ENCODE measurements at places on chromosomes 11 and 22.

DNA sequence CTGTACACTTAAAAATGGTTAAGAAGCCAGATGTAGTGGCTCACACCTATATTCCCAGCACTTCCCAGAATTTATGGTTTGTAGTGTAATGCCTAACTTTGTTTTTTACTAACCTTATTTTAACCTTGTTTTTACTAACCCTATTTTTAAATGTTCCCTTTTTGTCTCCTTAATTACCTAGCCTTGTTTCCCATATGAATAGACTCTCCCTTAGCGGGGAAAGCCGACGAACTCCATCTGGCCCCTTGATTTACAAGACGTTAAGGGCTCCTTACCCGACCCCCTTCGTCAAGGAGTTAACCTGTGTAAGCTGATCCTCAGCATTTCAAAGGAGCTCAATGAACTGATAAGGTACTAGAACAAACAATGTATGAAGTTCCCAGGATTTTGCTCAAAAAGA lies 17.1 kb downstream of the APOBEC3H start:
- DNase-seq, result no peak

GRCh38 chr22:37254209-37254866 lies 10.3 kb upstream of the RAC2 start:
- no peak for DNase-seq

- DNase-seq, result no peak
These were observed 4.4 kb downstream of the RCE1 start for GRCh38 chr11:66847461-66848232.

GRCh38 chr11:36848660-36849059 lies 250.6 kb upstream of the RAG2 start:
- no peak for DNase-seq

- DNase-seq, result no peak
These were observed 22.4 kb upstream of the ARFGAP3 start for GRCh38 chr22:42879371-42880021.

Measured in KG1 (cell line).